ENCODE measurements at places on chromosomes 3 and 15.

- no peak for DNase-seq
These were observed 7.7 kb downstream of the SLC6A6 start for GRCh38 chr3:14410106-14410502.

DNA sequence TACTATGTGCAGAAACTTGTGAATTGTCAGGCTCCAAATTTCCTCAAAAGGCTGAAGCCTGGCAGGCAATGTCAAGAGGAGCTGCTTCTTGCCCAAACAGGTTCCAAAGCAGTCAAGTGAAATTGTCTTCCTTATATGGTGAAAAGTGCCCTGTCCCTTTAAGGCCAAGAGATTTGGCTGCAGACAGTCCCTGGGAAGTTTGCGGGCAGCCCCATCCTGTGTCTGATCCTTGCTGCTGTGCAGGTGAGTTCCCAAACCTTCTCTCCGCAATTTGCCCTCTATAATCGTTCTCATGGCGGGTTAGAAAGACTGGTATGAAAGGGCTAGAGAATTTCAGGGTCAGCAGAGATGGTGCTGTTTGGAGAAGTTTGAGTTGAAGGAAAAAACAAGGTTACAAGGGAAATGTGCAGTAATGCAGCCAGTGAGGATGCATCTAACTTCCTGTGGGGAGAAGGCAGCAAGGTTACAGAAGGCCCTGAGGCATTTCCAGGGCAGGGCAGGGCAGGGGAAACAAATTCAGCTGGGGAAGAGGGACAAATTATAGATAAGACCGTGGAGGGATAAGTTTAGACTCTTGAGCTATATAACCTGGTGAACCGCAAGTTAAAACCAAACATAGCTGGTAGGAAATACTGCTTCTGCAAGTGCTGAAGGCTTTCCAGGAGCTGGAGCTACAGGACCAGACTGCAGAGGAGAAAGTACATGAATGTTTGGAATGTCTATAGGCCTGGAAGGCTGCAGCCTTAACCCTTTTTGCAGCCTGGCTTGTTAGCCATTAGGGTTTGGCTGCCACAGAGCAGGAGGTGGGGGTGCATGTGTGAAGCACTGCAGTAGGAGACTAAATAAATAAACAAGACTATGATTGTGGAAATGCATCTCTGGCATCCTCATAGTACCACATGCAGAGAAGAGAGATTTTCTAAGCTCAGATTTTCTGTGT, 256.2 kb upstream of the IL12A start:
- DNase-seq: no peak

- peak; percentile 22 for DNase-seq
These were observed 49.5 kb downstream of the DZIP1L start for GRCh38 chr3:138065949-138066348.

- no peak for DNase-seq
These were observed 64.0 kb upstream of the ST3GAL6 start for GRCh38 chr3:98699132-98699531.

GRCh38 chr15:99965376-99965775, 232.1 kb upstream of the LYSMD4 start:
- DNase-seq: no peak

DNA sequence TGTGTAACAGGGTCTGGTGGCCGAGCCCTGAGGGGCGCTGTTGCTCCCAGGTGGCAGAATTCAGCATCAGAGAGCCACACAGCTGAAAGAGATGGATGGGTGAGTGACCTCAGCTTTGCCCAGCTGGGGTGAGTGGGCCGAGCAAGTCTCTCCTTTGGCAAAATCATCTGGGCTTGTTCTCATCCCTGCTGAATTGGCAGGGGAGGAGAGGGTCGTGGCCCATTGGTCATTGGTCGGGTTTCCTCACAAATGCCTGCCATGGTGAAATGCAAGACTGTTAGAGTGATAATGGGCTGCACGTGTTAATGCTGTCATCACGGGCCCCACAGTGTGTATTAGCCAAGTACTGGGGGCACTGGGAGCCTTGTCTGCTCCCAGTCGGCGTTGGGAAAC, 15.9 kb downstream of the ABHD2 start:
- no peak for DNase-seq

Measured in activated CD4-positive, alpha-beta memory T cell treated with anti-CD3 and anti-CD28 coated beads for 36 hours (primary cell).